ENCODE measurements at places on chromosomes 1 and 21.

- no peak for DNase-seq
These were observed 27.4 kb downstream of the DTL start for GRCh38 chr1:212062832-212063438.

DNA sequence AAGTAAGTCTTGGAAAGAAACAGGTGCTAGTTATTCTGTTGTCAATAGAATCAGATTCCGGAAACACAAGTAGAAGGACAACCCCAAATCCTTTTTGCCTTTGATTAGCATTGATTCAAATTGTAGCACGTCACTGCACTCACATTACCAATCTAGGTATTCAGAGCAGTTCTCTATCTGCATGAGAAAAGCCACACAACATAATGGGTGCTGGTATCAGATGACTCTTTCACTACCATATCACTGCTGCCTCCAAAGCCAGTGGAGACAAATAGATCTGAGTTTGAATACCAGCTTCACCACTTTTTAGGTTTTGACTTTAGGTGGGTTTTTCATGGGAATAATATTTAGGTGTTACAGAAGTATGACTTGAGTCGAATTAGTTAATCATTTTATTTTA, 38.9 kb downstream of the RTCA start:
- no peak for DNase-seq

GRCh38 chr1:160628799-160629263, 18.0 kb downstream of the SLAMF1 start:
- DNase-seq = peak; percentile 63

DNA sequence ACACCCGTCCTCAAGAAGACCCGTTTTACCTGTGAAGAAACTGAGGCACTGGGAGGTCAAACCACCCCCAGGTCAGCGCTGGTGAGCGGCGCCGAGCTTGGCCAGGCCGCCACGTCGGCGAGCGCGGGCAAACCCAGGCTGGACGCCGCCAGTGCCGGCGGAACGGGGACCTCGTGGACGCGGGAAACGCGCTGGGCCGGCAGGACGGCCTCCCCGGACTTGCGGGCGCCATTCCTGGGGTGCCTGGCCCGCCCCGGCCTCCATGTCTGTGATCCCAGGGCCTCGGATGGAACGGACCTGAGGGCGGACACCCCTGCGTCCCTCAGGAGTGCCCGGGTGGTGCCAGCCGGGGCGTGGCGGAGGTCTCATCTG, 764 bp upstream of the SUMO3 start:
- DNase-seq = no peak

DNA sequence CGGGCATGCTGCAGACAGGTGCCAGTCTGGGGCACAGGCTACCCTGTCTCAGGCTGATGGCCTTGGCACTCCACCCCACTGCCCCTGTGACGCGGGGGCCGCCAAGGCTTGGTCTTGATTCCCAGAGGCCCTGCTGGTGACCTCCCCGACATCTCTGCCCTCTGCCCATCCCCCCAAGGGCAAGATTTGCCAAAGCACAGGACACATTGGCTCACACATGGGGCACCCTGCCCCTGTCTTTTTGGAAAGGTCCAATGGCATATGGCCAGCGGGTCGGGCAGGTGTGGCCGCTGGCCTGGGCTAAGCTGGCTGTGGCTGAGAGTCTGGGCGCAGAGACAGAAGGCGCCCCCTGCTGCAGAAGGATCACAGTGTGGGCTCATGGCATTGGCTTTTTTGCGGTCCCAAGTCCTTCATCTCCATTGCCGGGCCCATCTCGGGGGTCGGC, 4.6 kb downstream of the MIB2 start:
- no peak for DNase-seq

DNA sequence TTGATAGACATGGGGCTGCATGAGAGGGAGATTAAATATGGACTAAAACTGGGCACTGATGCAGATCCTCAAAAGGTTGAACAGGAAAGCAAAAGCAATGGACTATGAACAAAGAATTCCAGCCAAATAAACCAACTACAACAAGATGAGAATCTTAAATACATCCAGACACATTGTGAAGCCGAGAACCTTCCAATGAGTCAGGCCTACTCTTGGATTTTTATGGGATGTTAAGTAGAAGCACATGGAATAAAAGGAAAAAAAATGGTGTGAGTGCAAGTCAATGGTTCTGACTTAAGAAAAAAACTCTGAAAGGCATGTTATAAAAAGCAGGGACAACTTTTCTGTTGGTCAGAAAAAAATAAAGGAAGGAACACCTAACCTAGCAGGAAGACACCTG, 227.2 kb downstream of the DPYD start:
- no peak for DNase-seq

DNA sequence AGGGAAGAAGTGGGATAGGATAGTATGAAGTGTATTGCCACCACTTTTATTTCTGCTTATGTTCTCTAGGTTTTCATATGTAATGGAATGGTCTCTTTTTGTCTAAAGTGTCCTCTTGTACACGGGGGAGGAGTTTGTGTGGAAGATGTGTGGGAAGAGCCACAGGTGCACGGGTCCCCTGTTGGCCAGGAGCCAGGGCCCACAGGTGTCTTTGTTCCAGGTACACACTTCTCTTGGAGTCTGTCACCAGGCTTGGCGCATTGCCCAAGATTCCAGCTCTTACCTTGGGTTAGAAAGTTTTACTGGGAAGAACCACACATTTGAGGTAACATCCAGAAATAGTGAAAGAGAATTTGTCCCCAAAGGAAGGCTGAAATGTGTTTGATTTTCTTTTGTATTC, 10.5 kb downstream of the TENT5C start:
- DNase-seq = no peak

- peak; percentile 87 for DNase-seq
These were observed 7.8 kb downstream of the SLC41A1 start for GRCh38 chr1:205805082-205805711.

DNA sequence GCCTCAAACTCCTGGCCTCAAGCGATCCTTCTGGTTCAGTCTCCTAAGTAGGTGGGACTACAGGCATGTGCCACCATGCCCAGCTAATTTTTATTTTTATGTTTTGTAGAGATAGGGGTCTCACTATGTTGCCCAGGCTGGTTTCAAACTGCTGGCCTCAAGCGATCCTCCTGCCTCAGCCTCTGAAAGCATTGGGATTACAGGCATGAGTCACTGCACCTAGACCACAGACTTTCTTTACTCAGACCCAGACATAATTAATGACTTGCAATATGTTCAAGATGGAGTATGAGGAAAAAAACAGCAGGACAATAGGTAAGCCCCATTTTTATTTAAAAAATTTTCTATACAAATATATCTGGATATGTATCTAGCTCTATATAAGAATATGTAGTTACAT, 13.2 kb downstream of the KANK4 start:
- DNase-seq = no peak

- DNase-seq = no peak
These were observed 650 bp upstream of the CCDC190 start for GRCh38 chr1:162861625-162862024.

GRCh38 chr1:169546087-169546995, 39.9 kb downstream of the F5 start:
- peak; percentile 48 for DNase-seq

- peak; percentile 58 for DNase-seq
These were observed 921 bp upstream of the MIB2 start for GRCh38 chr1:1614204-1614953.

- DNase-seq = no peak
These were observed 5.0 kb downstream of the IGSF21 start for GRCh38 chr1:18112611-18113010.

DNA sequence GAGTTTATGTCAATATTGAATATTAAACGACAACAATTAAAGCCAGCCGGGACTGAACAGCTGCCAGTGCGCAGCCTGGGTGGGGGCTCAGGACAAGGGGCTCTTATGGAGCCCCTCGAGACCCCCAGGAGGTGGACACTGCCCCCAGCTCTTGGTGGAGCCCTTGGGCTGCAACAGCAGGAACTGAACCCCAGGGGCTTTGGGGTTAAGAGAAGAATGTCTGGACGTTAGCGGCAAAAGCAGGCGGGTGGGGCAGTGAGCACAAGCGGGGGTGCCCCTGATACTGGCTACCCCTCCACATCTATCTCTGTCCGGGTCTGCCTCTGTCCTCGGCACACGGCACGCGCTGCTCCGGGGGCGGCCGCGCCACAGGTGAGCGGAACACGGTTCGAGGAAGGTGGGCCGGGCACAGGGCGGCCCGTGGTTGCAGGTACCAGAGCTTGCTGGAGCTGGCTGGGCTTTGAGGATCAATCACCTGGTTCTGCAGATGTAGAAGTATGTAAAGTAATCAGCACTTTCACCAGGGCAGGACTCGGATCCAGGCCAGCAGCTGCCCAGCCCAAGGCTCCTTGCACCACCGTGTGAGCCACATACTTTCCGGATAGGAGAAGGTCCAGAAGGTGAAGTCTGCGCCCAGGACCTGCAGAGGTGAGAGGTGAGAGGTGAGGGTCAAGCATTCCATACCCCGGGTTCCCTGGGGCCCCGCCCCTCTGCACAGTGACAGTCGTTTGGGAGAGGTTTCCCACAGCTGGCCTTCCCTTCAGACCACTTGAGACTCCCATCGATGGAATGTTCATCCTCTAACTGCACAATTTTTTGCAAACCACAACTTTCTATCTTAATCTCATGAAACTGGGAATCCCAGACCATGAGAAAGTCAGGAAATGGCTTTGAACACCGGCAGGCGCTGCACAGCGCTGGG, 12.4 kb upstream of the POFUT2 start:
- DNase-seq = no peak

DNA sequence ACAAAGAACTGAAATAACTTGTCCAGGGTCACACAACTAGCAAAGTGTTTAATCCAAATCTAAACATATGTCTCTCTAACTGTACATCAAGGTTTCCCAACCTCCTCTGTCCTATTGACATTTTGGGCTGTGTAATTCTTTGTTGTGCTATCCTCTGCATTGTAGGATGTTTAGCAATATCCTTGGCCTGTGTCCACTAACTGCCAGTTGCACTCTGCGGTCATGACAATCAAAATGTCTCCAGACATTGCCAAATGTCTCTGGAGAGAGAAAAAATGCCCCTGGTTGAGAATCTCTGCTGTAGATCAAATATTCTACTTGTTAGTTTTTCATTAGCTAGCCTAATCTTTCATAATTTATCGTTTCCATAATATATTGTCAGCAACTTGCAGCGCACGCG, 353.4 kb upstream of the NEGR1 start:
- DNase-seq = no peak

DNA sequence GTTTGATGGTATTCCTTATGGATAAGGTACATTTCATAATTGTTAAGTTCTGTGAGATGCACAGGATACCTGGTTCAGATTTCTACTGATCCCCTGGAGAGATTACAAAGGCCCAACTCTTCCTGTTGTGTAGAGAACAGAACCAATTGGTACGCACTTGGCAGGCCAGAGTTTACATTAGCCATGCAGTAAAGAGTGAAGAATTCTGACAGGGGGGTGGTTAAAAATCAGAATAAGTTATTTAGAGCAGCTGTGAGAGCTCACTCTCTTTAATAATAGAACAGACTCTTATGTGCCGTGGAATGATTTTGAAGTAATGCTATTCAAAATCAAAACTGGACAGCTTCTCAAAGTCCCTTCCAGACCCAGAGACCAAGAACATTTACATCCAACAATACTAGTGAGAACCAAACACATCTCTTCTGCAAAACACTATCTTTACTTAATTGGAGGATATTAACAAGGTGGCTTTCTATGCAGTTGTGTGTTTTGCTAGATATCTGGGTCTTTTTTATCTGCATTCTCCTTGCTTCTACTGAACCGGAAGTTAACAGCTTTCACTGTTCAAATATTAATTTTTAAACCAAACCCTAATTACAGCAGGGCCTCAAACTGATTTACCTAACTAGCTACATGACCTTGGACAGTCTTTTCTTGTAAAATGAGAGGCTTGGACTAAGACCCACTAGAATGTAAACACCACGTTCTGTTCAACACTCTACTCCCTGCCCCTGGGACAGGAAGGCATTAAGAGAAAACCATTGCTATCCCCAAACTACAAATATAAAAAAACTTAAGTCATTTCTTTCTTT, 4.0 kb downstream of the USP24 start:
- DNase-seq = no peak

DNA sequence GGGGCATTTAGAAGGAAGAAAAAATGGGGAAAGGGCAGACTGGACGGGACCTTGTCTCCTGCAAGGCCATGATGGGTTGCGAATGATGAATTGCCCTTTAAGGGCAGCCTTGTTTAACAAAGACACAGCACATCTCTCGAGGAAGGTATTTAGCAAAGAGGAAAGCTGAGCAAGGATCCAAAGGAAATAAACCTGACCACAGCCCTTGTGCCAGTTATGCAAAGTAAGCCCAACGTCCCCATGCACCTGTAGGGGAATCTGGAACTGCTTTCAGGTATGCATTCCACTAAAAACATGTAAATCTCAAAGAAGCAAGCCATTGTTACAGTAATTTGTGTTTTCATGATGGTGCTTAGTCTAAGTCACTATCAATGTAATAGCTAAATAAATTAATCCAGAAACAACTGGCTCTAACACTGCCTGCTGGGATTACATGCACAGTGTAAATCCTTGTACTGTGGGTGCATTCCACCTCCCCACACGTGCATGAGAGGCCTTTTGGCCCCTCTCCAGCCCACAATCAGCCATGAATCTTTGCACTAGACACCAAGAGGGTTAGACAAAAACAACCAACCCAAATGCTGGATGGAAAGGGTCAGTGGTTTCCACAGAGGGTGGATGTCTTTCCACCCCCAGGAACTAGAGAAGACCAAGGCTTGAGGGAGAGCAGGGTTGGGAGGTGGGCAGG, 228.8 kb upstream of the KAZN start:
- no peak for DNase-seq

DNA sequence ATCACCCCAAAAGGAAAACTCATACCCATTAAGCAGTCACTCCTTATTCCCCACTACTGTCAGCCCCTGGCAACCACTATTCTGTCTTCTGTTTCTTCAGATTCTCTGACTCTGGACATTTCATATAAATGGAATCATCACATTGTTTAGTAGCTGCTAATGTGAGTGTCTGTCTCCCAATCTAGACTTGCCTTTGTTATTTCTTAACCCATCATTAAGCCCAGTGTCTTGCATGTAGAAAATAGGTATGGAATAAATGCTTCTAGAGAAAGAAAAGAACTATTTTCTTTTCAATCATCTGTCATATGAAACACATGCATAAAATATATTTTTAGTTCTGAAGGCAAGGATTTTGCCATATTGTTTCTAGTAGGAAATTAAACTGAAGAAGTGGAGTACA, 610.0 kb downstream of the PLPP3 start:
- no peak for DNase-seq

GRCh38 chr1:24277420-24278169, 41.6 kb upstream of the GRHL3 start:
- peak; percentile 54 for DNase-seq

GRCh38 chr1:101420406-101420805, 183.6 kb downstream of the S1PR1 start:
- no peak for DNase-seq

DNA sequence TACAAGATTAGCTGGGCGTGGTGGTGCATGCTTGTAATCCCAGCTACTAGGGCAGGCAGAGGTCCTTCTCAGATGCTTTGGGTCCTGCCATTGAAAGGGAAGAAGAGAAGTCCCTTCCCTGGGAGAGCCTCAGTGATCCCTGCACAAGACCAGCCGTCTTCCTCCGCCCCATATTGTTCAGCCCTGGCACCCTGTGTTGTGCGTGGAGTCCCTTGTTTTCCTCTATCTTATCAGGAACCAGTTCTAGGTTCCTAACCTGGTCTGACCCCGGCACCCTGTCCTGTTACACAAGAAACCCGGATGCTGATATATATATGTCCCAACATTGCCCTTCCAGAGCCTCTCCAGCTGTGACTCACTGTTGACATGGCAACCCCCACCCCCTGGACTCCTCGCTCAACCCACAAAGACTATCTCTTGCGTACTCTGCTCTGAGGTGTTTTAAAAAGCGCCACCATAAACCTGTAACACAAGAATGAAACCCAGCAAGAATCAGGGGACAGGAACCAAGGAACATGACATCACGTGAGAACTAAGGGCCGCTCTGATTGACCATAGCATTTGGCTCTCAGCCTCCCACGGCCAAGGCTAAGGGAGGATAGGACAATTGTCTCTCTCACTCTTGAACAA, 4.8 kb downstream of the MX2 start:
- peak; percentile 48 for DNase-seq
